ENCODE measurements at places on chromosomes 2 and 18. TPM values are rescaled to one million over a fixed set of nuclear protein-coding genes. Genes with fewer than 3 reads are reported as not detected.
A peak's percentile ranks its signal among the peaks of the same experiment; 100 is the strongest.

DNA sequence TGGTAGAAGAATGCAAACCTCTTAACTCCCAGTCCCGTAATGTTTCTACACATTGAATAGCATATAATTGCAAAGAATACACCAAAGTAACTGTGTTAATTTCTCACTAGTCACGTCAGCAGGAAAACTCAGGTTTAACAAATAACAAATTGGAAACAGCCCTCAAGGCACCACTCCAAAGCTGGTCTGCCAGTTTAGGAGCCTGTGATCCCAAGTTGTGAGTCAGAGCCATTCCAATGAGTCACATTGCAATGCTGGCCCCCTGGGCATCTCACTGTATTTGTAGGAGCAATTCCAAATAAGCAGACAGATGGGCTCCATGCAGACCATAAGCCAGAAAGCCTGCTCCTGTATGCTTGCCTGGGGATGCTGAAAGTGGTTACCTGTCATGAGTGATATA is 143.2 kb upstream of the SETBP1 start:
- ATAC-seq, result no peak

Gene POTEJ
- total RNA-seq, result not detected

DNA sequence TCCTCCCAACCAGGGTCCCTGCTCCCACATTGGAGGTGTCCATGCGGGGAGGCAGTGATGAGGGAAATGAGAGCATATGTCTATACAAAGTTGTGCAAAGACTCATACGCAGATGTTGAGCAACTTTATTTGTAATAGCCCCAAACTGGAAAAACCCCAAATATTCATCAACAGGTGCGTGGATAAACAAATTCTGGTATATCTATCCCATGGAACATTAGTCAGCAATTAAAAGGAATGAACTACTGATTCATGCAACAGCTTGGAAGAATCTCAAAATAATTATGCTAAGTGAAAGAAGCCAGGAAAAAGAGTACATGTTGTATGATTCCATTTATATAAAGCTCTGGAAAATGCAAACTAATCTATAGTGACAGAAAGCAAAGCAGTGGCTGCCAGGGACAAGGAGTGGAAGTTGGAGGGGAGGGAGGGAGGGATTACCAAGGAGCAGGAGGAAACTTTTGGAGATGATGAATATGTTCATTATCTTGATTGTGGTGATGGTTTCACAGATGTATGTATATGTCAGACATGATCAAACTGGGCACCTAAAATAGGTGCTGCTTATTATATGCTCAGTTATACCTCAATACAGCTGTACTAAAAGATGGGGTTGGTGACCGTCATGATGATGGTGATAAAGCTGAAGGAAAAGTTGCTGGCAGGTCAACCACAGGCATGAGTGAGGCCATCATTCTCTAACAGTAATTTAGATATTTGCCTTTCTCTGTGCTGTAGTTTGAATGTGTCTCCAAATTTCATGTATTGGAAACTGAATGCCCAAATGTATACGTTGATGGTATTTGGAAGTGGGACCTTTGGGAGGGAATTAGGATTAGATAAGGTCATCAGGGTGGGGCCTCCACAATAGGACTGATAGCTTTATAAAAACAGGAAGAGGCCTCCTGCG is 270.9 kb downstream of the CYP26B1 start:
- no peak for ATAC-seq

Gene MC5R
- total RNA-seq, result not detected

DNA sequence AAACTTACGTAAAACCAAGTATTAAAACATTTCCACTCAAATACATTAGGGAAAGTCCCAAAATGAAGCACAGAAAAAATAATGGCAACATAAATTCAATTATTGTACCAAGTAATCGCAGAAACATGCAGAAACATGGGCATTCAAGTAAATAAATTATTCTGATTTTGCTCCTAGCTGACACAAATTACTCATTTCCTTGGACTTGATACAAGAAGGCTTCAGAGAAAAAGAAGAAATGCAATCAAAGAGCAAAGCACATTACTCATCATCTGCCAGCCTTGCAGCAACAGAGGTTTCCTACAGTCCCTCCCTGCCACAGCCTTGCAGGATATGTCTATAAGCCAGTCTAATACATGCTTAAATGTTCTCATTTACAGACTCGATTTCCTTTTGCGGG is 439.8 kb upstream of the LYPD1 start:
- ATAC-seq, result no peak

DNA sequence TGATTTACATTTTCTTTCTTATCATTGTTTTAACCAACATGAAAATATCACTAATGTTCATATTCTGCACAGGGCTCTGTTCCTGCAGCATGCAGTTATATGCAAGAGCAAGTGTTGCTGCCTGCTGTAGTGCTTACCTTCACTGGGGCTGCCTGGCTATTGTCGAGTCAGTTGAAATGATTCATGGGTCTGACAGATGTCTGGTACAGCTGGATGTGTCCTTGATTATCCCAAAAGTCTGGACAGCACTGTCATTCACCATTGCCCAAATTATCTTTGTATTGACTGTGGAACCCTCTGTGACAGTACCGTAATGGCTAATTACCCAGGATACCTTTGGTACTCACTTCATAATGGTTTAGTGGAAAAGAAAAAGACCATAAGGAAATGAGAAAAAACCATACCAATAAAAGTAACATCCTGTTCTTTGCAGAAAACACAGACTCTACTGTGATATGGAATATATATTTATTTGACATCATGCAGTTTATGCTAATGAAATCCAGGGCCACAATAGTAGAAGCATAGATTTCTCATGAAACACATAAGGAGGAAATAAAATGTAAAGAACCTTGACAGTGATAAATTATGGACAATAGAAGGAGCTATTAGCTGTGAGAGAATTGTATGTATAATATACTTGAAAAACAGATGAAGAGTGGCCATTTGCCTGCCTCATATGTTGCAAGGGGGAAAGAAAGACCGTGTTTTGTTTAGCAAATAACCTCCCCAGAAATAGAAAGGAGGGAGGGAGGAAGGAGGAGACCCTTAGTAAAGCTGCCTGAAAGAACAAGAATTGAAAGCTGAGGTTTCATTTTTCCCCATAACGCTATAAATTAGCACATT is 249.8 kb upstream of the ATP5MC3 start:
- ATAC-seq, result no peak

GRCh38 chr2:224263571-224264043 is 138.3 kb downstream of the FAM124B start:
- no peak for ATAC-seq

DNA sequence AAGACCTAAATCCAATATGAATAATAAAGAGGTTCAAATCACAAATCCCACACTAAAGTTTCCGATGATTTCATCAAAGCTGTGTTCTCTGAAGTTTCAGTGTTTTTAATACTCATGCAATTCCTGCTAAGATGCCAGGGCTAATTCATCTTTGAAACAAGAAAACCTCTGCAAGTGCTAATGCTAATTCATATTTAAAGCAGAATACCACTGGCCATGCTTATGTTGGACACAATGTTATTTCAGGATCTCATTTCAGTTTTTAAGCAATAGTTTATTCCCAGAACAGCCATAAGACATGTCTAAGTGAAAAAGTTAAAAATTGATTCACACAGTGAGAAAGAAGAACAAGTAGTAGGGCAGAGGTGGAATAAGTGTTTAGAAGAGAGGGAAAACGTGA is 62.8 kb downstream of the GRB14 start:
- no peak for ATAC-seq

DNA sequence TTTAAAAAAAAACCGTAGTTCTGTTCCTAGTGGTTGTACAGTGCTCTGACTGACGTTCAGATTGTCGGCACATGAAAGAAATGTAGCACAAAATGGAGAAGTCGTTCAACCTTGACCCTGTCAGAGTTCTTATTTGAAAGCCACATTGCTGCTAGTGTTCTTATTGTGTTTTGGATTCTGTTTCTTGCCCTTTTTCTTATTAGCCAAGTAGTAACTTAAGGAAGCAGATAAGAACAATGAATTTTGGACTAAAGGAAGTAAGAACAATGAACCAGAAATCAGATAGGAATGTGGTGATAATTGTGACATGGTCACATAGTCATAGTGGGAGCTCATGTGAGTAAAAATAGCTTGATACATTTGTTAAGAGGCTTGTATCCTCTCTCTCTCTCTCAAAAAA is 45.9 kb downstream of the RPIA start:
- ATAC-seq, result peak; percentile 31

Gene NEU2
- total RNA-seq, result not detected

Gene CNDP1
- 0.15 TPM for total RNA-seq

DNA sequence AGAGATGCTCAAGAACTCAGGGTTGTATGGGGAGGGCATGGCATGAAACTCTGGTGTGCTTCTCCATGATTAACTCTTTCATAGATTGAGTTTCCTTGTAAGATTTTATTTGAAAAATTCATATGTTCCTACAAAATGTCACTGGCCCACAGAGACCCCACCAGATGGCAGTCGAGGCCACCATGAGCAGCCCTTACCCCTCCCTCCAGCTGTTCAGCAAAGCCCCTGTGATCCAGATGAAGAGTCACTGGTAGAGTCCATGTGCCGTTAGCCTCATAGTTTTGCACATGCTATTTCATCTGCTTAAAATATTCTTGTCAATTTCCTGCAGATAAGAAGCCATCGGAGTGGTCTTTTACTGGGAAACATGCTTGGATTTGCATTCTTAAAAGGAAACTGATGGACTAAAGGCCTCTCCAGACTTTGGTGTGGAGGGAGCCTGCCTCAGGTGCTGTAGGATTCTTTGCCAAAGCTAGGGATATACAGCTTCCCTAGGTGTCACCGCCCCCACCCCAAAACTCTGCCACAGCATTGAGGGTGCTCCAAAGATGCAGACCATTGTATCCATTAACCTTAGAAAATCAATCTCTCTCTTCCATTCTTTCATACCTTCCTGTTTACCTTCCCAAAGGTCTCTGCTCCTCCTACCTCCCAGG is 18.8 kb downstream of the ZNF385B start:
- ATAC-seq, result no peak

GRCh38 chr18:32343634-32344033 is 127.0 kb downstream of the GAREM1 start:
- ATAC-seq, result no peak

Gene RASGRP3
- total RNA-seq, result 9.6 TPM

DNA sequence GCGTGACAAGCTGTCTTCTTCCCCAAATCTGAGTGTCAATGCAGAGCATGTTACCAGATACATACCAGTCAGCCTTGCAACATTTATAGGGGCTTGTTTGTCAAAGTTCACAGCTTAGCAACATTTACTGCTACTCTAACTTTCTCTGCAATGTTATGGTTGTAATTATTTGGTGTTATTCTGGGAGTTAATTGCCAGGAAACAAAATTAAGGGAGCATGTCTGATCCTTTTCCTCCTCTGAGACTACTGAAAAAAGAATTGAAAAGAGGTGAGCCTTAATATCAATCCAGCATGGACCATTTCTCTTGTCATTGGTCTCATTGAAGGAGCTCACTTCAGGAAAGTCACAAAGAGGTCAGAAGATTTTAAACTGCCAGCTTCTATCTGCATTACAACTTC is 465.6 kb upstream of the LINC00305 start:
- no peak for ATAC-seq

DNA sequence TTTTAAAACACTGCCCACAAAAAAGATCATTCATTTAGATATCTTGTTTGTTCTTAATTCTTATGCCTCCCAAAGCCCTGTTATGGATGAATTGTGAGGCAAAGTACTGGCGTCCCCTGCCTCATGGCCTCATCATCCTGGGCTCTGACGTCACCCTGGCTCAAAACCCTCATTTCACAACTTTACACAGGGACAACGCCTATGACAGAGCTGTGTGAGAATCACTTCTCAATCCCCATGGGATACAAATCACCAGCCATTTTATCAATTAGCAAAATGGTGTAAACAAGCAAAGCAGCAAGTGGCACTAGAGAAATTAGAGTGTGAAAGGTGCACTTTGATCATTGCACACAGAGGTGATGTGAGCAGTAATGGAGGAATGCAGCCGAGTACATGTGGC is 16.6 kb downstream of the FHOD3 start:
- ATAC-seq, result peak; percentile 88

- no peak for ATAC-seq
These were observed 54.1 kb downstream of the NBAS start for GRCh38 chr2:15507061-15507460.

GRCh38 chr2:68244456-68244855 is 7.9 kb downstream of the PPP3R1 start:
- ATAC-seq, result no peak

- ATAC-seq, result no peak
These were observed 156.2 kb upstream of the NABP1 start for GRCh38 chr2:191521608-191522208.

Gene PKP4
- 69.0 TPM for total RNA-seq

Gene NT5DC4
- 0.27 TPM for total RNA-seq

DNA sequence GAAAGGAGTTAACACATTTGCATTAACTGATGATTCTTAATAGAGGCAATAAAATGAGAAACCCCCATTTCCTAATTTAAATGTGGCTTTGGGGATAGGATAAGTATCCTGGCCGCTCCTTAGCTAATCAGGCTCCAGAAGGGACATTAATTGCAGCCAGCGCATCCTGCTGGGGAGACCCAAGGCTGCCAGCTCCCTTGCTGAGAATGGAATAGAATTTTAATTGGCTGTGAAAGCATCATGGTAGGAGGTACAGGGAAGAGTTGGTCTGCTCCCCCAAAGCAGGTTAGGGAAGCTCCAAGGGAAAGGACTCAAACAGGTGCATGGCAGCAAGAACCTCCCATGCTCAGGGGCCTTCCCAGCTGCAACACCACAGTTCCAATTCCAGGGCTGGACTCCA is 71.4 kb downstream of the MARCHF4 start:
- ATAC-seq, result no peak

Gene VWA3B
- total RNA-seq, result not detected

GRCh38 chr2:95525294-95526035 is 40.9 kb upstream of the TRIM43B start:
- ATAC-seq, result no peak

DNA sequence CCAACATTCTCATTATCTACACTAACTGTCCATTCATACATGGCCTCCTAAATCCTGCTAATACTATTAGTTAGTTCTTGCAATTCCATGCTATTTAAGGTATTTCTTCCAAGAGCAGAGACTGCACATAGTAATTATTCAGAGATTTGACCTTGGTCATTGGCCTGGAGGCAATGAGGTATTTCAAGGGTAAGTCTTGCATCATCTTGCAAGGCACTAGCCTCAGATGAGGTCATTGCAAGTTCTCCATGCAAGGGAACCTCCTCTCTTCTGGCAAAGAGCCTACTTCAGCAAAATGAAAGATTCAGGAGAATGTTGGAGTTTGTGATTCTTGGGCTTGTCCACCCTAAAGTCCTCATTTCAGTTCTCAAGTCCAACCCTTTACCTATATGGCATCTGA is 48.5 kb upstream of the IKZF2 start:
- ATAC-seq, result no peak

GRCh38 chr2:168194784-168195522 is 52.4 kb downstream of the STK39 start:
- no peak for ATAC-seq

All from gastroesophageal sphincter (tissue), 4 donors.